ENCODE measurements at places on chromosomes 2 and 18.

DNA sequence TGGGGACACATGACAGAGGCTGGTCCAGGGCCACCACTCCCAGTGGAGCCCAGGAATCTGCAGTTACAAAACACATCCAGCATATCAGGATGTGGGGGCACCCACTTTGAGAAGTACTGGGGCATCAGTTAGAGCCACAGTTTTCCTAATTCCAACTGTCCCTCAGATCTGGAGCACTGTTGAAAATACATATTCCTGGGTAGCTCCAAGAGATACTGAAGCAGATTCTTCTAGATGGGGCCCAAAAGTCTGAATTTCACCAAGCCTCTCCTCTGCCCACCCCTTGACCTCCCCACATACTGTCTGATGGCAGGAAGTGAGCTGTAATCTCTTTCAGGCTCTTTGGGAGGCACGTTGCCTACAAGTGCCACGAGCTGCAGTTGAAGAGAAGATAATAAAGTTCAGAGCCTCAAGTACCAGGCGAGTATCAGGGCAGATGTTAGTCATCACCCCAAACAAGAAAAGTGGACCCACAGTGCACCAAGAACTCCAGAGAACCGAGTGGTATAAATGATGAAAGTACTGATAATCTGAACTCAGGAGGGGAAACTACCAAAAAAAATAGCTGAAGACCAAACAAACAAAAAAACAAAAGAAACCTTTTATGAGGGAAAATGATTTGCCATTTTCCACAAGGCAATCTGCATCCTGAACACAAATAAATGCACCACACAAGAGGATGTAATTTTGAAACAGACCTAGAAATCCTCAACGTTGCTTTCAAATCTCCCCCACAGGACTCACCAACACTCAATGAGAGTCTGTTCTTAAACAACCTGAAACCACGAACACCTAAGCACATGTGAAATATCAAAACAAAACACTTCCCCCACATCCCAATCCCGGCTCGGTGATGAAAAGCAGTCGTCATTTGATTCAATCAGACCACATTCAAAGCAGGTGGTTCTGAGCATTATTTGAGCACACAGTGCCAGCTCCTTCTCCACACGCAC lies 98.7 kb downstream of the TCF4 start:
- DNase-seq: no peak

- DNase-seq: no peak
Measured at GRCh38 chr2:232492236-232492848, 4.7 kb upstream of the ECEL1 start.

DNA sequence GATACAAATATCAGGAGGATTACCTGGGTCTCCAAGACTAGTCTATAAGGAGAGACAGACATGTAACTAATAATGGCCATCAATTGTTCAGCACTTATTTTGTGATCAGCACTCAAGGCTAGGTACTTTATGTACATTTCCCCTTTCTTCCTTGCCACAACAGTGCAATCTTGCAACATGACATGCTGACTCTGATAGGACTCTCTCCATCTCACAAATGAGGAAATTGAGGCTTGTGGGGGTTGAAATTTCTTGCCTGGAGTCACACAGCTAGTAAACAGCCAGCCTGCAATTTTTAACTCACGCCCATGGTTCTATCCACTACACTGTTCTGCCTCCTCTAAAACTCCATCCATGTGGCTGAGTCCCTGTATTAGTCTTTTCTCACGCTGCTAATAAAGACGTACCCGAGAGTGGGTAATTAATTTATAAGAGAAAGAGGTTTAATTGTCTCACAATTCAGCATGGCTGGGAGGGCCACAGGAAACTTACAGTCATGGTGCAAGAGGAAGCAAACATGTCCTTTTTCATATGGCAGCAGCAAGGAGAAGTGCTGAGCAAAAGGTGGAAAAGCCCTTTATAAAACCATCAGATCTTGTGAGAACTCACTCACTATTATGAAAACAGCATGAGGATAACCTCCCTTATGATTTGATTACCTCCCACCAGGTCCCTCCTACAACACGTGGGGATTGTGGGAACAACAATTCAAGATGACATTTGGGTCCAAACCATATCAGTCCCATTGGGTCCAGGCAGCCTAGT lies 302.4 kb downstream of the PLCL1 start:
- no peak for DNase-seq

DNA sequence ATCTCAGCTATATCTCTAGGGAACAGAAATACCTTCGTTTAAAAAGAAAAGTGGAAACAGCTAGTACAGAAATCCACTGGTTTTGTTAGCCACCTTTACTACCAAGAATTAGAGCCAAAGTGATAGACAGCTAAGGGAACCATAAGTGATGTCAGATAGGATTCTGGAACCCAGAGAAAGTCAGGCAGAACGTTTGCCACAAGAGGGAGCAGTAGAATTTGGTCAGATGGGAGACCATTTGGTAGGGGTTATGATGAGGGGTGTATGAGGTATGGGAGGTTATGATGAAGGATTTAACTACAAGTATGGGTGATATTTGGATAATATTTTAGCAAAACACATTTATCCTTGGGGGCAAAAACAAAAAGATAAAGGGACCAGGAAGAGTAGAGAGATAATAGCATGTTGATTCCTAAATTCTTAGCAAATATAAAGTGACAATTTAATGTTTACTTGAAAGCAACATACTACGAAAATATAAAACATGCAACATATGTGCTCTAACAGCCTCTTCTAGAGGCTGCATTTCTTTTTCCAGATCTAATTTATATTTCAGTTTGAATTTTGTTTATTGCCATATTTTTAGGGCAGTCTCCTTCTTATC lies 3.3 kb downstream of the SLC8A1 start:
- DNase-seq: no peak

- no peak for DNase-seq
Measured at GRCh38 chr2:64988420-64989125, 626 bp upstream of the SLC1A4 start.
